Stimulated activated CD8-positive, alpha-beta memory T cell treated with anti-CD3 and anti-CD28 coated beads, Interleukin-2, amount 100 ng/mL, for 48 hours (primary cell): ENCODE measurements at places on chromosomes 12 and 14.

GRCh38 chr12:108879615-108880254 is at the start of gene DAO:
Gene DAO (plus strand): TSS chr12:108880092. CDS start chr12:108885007, 4,915 bp downstream.
- no peak for DNase-seq

GRCh38 chr14:53626761-53627160 is 329.9 kb downstream of the BMP4 start:
- no peak for DNase-seq

- DNase-seq = no peak
Measured at GRCh38 chr12:24780697-24781368, 168.1 kb downstream of the BCAT1 start.

DNA sequence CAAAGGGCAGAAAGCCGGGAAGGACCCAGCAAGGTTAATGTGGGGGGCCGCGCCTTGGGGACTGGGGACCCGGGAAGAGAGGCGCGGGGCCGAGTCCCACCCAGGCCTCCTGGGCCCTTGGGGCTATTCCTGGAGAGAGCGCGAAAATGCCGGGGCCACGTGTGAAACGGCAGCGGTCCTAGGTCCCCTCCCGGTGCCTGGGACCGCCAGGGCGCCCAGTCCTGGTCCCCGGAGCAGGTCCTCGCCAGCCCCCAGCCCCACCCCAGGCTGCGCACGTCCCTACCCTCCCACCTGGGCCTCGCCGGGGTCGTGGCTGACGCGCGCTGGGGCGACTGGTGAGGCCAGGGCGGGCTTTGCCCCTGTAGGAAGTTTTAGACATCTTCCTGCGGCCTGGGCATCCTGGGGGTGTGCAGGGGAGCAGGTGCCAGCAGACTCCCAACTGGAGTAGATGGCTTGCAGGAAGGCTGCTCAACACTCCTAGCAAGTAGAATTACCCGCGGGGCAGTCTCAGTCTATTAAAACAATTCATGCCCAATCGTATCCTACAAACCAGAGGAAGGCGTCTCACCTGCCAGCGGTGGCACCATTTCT is 708 bp downstream of the FAR2 start:
- DNase-seq = no peak

DNA sequence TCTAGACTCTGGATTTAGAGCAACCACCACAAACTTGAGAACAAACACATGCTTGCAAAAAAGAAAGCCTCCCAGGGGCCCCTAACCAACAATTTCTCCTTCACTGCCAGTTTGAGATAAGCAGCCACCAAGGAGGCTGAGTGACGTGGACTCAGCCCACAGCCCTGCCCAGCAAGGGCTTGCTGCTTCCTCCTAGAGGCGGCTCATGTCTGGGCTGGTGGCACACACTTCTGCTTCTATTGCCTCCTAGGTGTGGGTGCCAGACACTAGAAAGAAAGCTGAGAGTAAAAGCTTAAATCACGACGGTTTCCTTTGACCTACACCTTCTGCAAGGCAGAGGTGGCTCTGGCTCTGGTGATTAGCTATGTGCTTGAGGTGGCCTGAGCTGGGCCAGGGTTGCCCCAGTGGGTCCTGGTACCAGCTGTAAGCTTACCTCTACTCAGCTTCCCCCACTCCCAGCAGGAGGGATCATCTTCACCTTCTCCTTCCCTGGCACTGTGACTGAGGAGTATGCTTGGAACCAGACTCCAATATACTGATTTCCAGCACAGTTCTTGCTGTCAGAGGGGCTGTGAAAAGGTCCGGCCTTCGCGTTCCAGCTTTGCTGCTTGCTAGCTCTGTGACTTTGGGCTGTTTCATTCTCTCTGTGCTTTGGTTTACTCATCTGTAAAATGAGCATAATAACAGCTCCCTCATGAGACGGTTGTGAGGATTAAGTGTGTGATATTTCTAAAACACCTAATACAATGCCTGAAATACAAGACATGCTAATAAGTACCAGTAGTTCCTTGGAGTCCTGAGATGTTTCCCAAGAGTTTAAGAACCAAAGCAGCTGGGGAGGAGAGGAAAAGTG is 89.7 kb upstream of the PARP11 start:
- peak; percentile 23 for DNase-seq

DNA sequence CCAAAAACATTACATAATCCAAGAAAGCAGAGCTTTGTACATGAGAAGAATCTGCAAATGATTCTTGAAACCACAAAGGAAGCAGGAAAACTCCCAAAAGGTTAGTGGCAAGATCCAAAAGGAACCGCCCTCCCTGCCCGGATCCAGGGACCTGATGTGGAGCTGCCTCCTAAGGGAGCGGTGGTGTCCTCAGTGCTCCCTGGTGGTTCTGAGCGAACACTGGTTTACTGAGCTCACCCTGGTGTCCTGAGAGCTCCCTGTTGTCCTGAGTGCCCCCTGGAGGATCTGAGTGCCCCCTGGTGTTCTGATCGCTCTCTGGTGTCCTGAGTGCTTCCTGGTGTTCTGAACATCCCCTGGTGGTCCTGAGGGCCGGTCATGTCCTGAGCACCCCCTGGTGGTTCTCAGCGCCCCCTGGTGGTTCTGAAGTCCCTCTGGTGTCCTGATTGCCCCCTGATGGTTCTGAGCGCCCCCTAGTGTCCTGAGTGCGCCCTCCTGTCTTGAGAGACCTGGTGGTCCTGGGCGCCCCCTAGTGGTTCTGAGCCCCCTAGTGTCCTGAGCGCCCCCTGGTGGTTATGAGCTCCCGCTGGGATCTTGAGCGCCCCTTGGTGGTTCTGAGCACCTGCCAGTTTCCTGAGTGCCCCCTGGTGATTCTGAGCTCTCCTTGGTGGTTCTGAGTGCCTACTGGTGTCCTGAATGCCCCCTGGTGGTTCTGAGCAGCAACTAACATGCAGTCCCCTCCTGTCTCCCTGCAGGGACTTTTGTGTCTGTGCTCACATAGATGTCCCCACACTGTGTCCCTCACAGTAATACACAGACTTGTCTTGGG is 891.1 kb downstream of the TMEM121 start:
- peak; percentile 95 for DNase-seq

DNA sequence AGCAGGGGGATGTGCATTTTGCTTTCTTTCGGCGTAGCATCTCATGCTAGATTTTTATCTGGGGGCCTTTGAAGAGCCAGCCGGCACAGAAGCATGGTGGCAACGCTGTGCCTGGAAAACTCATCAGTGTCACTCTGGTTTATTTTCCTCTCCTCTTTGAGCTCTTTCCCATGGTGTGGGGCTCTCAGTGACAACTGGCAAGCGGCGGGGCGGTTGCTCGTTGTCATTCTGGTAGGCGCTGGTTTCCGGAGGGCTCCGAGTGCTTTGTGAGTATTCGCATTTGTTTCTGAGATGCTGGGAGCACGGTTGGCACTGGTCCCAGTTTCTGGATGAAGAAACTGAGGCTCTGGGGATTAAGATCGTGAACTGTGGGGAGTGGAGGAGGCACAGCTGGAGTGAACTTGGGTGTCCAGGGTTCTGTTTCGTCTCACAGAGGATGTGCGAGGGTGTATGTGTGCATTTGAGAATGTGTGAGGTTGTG is 23.3 kb downstream of the TPCN1 start:
- DNase-seq = no peak

DNA sequence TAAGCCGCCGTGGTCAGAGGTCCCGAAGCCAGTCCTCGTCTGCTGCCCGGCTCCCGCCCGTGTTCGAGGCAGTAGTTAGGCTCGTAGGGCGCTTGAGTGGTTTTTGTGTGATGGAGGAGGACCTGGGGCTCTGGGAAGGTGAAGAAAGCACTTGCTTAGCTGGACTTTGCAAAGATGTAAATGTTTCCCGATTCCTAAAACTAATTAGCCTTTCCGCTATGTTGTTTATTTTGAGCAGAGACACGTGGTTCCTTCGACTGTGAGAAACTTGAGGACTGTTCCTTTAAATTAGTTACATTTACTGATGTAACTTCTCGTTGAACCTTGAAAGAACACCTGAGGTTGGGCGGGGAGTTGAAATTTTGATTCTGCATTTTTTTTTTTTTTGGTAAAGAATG is 33.9 kb downstream of the MIA2 start:
- no peak for DNase-seq

- no peak for DNase-seq
Measured at GRCh38 chr12:68478516-68479260, 132.0 kb upstream of the RAP1B start.

- DNase-seq = no peak
Measured at GRCh38 chr14:52154992-52155650, 86.3 kb upstream of the NID2 start.

- DNase-seq = no peak
Measured at GRCh38 chr14:99807413-99808153, 14.4 kb downstream of the EML1 start.

DNA sequence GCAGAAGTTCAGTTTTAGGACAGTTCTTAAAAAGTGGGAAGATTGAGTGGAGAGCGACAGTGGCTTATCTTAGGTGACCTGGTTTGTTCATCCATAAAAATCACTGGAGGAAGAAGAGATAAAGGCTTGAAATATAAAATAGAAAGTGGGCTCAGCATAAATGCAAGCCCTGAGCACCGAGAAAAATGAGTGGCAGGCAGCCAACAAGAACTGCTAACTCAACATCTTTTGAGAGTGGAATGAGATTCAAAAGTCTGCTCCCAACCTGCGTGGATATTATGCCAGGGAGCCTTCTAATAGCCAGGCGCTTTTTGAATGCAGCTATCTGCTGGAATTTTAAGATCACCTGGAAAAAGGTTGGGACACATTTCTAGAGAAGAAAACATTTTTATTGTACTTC is 666.5 kb downstream of the FLRT2 start:
- no peak for DNase-seq

DNA sequence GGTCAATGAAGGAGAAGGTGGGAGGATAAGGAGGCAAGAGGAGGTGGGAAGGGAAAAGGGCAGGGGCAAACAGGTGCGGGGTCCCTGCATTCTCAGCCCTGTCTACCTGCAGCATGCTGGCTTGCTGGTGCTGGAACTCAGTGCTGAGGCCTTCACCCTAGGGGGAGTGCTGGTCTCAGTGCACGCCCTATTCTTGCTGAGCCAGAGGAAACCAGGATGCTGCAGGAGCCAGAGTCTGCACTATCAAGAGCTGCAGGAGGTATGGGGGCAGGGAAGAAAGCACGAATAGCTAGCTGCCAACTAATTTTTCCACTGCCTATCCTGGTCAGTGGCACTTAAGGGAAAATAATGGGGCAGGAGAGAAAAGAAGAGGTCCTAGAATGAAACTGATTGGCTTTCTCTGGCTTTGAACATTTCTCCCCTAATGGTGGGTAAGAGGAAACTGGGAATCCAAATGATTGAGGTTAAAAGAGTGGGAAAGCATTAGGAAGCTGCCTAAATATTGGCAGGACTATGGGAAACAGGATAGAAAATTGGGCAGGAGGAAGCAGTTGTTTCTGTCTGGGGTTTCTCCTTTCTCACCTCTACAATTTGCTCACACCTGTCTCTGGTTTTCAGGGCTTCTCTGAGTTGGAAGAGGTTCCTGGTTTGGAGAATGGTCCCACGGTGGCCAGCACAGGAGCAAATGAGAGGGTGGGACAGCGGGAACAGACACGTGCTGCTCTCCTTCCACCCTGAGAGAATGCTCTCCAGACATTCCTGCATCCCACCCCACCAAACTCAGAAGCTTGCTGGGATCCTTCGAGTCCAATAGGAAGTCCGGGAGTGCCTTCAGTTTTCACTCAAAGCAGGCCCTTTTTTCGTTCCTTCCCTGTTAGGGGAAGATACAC is 1.9 kb downstream of the TMEM253 start:
- no peak for DNase-seq

GRCh38 chr14:104794631-104794992 is 936 bp downstream of the AKT1 start:
- DNase-seq = no peak

- no peak for DNase-seq
Measured at GRCh38 chr14:104264495-104265265, 126.3 kb downstream of the KIF26A start.

DNA sequence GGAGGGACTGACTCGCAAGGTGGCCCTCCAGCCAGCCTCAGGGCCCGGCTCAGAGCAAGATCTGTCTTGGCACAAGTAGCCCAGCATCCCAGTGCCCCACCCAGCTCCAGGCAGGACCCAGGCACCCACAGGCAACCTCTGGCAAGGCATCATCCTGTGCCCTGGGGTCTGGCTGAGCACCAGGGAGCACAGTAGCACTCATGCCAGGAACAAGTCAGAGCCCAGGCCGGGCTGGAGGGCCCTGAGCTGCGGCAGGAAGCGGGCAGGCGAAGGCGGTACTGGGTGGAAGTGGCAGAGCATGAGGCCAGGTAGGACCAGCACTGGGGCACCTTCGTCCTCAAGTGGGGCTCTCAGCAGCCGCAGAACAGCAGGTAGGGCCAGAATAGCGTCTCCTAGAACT is 5.2 kb upstream of the DIO3 start:
- no peak for DNase-seq

GRCh38 chr14:80316441-80316840 is 105.1 kb upstream of the DIO2 start:
- no peak for DNase-seq

GRCh38 chr12:109462868-109463692 is 14.0 kb downstream of the KCTD10 start:
- DNase-seq = no peak

DNA sequence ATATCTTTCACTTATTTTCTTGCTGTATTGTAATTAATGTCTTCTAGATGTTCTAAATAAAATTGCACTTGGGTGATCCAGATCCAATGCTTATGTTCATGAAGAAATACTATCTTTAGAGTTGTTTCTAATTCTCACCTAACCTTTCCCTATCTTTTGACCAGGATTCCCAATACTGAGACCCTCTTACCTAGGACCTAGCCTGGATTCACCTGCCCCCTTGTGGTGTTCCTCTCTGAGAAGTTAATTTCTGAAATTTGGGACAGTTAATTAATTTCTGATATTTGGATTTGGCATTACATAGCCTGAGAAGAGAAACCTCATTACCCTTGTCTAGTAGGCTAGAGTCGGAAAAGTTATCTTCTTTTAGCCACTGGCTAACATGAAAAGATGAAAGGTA is 29.5 kb downstream of the FOXA1 start:
- DNase-seq = no peak

- no peak for DNase-seq
Measured at GRCh38 chr14:103100281-103101121, 6.0 kb downstream of the EXOC3L4 start.

GRCh38 chr14:97117693-97118092 is 320.5 kb downstream of the VRK1 start:
- DNase-seq = no peak

DNA sequence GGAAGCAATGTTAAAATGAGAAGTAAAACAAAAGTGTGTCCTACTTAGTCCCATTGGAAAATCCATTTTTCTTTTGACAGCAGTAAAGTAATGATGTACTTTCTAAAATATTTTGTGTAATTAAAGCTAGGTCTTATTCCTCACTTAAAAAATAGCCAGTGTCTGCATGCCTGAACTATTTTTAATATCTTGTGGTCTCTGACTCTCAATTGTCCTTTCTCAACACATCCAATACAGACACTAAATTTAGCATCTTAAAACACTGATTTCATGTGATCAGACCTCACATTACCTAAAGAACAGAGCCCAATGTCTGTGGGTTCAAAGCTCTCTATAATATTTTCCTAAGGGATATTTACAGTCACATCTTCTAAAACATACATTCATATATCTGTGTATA is 108.0 kb downstream of the DERA start:
- no peak for DNase-seq

GRCh38 chr12:45076417-45077026 is 25.6 kb upstream of the DBX2 start:
- DNase-seq = no peak

GRCh38 chr12:44020555-44020954 is 184.7 kb downstream of the TMEM117 start:
- no peak for DNase-seq
